T1000 (cell line): ENCODE measurements at places on chromosomes 7 and 10.

GRCh38 chr10:20898866-20899535 lies 1.9 kb upstream of the NEBL start:
- no peak for DNase-seq

DNA sequence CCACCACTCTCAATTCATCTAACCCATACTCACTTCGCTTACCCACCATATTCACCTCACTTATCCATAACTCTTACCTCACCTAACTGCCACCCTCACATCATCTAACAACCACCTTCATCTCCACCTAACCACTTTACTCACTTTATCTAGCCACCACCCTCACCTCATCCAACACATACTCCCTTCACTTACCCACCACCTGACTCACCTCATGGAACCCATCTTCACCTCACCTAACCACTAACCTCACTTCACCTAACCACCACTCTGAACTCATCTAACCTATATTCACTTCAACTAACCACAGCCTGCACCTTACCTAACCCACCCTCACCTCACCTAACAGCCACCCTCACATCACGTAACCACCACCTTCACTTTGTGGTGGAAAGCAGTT lies 84.2 kb downstream of the VIPR2 start:
- no peak for DNase-seq

GRCh38 chr10:58574058-58574457 lies 61.4 kb downstream of the BICC1 start:
- no peak for DNase-seq

DNA sequence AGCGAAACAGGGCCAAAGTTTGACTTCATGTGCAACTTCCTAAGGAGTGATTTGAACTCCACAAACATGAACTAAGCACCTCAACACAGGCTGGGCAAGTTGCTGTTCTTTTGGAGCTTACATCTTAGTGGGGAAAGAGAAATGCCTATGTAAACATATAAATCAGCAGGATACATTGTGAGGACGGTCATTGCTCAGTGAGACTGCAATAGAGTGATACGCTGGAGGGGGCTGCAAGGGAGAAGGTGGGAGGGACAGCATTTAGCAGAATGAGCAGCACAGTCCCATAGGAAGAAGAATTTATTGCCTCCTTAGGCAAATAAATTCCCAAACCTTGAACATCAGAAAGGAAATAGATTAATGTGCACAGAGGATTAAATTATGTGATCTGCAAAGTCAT lies 90.0 kb downstream of the EGFR start:
- no peak for DNase-seq
